Smooth muscle cell of the pulmonary artery (primary cell): ENCODE measurements at places on chromosomes 4 and X. TPM values are rescaled to one million over a fixed set of nuclear protein-coding genes. Genes with fewer than 3 reads are reported as not detected.

TMEM185A gene
- total RNA-seq: 19.6 and 22.2 TPM in 2 replicates

GALNT7 gene
- total RNA-seq: 37.7 and 41.4 TPM in 2 replicates

BMPR1B gene
- total RNA-seq: 0.53 and 0.72 TPM in 2 replicates

FATE1 gene
- not detected in 2 replicates for total RNA-seq

CSAG2 gene
- total RNA-seq: not detected in 2 replicates

AMER1 gene
- total RNA-seq: 2.6 and 3.6 TPM in 2 replicates

TRAM1L1 gene
- 0.59 and 1.8 TPM in 2 replicates for total RNA-seq

NLGN3 gene
- 0.26 and 0.39 TPM in 2 replicates for total RNA-seq

SPATA4 gene
- 0.23 and 0.46 TPM in 2 replicates for total RNA-seq

REELD1 gene
- total RNA-seq: not detected in 2 replicates

CLDN2 gene
- not detected in 2 replicates for total RNA-seq

CLIC2 gene
- 0.33 and 0.78 TPM in 2 replicates for total RNA-seq

ZFP42 gene
- 0.13 TPM in 1 of 2 replicates, not detected in the other for total RNA-seq

CNGA2 gene
- total RNA-seq: not detected in 2 replicates

CACNA1F gene
- not detected in 2 replicates for total RNA-seq

BEX4 gene
- total RNA-seq: 14.8 and 16.8 TPM in 2 replicates

RENBP gene
- 7.6 and 8.9 TPM in 2 replicates for total RNA-seq

FREM3 gene
- 0.03 and 0.07 TPM in 2 replicates for total RNA-seq

TMEM144 gene
- total RNA-seq: 4.9 and 6.7 TPM in 2 replicates

NPY1R gene
- 5.5 and 33.2 TPM in 2 replicates for total RNA-seq

FAM199X gene
- 19.5 and 22.0 TPM in 2 replicates for total RNA-seq

FGFRL1 gene
- total RNA-seq: 29.3 and 97.7 TPM in 2 replicates

CBLL2 gene
- total RNA-seq: not detected in 2 replicates

GAGE2A gene
- total RNA-seq: not detected in 2 replicates

GIMD1 gene
- not detected in 2 replicates for total RNA-seq

ITM2A gene
- 0.72 TPM in 1 of 2 replicates, not detected in the other for total RNA-seq
